Eye (tissue), 1 donor: ENCODE measurements at places on chromosomes 3 and 15.

DNA sequence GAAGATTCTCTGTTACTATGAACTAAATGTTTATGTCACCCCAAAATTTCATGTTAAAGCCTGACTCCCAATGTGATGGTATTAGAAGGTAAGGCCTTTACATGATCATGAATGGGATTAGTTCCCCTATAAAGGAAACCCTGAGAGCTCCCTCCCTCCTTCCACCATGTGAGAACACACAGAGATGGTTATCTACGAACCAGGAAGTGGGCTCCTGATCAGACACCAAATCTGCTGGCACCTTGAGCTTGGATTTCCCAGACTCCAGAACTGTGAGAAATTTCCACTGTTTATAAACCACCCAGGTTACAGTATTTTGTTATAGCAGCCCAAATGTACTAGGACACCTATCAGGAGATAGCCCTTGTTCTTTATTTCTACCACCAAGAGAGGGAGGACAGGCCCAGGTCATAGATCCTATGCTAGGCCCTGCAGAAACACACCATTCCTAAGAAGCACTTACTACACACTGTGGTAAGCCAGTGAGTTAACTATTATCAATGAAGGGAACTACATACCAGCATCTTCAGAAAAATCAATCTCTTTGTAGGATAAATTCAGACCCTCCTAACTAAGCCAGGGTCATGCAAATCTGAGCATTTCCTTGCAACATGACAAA lies 59.0 kb downstream of the PRKAR2A start:
- DNase-seq: no peak

GRCh38 chr15:69434238-69434637 lies 18.4 kb upstream of the RPLP1 start:
- no peak for DNase-seq

DNA sequence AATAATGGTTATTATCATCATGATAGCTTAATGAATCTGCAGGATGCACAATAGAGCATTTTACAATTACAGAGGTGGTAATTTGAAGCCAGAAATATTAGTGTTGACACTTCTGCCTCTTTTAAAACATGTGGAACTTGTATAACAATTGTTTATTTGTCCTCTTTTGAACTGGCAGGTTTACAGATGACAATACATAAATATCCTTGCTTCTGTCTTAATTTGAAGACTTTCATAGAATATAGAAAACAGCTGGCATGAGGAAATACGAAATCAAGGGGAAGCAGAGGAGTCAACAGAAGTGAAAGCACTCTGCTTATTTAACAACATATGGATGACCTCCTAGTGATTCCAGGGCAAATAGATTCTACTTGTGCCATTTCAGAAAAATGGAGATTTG lies 270.5 kb upstream of the SGO1 start:
- no peak for DNase-seq

GRCh38 chr15:40931300-40932142 lies 2.4 kb downstream of the DLL4 start:
- DNase-seq: peak; percentile 38

- no peak for DNase-seq
Measured at GRCh38 chr15:101351736-101352135, 56.7 kb upstream of the SNRPA1 start.

- no peak for DNase-seq
Measured at GRCh38 chr3:165868088-165868487, 30.9 kb upstream of the BCHE start.

DNA sequence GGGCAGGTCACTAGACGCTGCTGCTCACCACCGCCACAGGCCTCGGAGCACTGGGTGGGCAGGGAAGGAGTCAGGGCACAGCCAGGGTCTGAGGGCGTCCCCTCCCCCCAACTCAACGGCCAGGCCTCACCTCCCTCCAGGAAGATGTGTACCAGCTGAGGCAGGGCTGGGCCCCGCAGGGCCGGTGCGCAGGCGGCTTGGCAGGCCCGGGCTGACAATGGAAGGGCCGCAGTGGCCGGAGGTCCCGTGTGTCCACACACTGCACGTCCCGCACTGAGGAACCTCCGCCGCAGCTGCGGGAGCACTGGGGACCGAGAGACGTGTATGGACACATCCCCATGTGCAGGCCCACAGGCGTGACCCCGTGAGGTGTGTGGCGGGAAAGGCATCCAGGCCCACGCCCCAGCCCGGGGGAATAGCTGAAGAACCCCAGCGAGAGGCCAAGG lies 47.4 kb downstream of the ADAMTS7 start:
- no peak for DNase-seq

DNA sequence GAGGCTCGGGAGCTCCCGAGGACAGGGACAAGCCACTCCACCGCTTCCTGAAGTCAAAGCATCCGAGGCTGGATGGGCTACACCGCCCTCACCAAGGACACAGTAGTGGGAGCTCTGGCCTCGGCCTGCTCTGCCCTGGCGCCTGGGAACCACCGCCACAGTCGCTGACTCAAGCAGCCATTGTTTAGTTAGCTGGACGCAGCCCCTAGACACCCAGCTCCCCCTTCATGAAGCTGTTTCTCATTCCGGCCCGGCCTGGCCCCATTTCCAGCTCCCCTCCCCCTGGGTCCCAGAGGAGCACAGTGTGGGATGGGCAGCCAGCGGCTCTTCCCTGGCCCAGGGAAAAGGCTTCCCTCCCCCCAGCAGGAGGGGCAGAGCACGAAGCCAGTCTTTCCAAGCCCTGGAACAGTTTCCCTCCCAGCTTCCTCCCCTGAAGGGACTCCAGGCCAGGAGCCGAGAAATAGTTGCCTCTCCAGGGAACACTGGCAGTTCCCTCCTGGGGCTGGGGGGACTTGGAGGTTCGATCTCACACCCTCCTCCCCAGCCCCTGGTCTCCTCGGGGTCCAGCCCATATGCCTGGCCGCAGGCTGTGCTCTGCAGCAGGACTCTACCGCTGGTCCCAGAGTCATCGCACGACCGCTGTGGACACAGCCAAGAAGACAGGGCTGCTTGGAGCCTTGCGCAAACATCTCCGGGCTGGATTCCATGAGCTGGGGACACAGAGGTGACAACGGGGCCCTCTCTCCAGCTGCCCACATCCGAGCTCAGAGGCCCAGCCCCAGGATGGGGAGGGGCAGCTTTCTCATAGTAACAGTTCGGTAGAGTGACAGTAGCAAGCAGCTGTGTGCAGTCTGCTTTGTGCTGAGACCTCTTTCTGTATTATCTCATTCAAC lies 10.0 kb downstream of the PLXND1 start:
- peak; percentile 85 for DNase-seq

- peak; percentile 15 for DNase-seq
Measured at GRCh38 chr3:134836921-134837320, 41.9 kb downstream of the EPHB1 start.

DNA sequence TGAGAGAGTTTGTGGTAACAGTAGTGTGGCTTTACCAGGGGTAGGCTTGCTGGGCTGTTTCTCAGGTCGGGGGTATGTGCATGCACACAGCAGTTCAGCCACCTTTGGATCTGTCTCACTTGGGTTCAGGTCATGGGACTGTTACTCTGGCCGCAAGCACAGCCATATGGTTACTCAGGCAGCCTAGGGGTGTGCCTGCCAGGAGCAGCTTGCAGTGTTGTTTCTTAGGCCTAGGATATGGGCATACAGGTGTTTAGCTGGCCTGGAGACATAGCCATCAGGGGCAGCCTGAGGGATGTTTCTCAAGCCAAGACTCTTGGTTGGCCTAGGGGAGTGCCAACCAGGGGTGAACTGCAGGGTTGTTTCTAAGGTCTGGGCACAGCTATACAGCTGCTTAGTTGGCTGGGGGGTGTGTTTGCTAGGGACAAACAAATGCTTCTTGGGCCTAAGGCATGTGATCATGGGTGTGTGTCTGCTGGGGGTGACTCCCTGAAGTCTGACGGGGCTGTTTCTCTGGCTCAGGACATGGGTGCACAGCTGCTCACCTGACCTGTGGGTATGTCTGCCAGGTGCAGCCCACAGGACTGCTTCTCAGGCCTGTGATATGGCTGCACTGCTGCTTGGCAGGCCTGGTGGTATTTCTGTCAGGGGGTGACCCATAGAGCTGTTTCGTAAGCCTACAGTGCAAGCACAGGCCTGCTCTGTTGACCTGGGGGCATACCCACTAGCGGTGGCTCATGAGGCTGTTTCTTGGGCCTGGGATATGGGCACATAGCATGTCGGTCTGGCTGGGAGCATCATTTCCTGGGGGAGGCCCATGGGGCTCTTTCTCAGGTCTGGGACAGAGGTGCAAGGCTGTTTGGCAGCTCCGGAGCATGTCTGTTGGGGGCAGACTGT lies 168.0 kb upstream of the THRB start:
- DNase-seq: no peak
